ENCODE measurements at places on chromosomes 6 and 20. TPM values are rescaled to one million over a fixed set of nuclear protein-coding genes. Genes with fewer than 3 reads are reported as not detected.

Gene FKBP1C
- 0.21 TPM for total RNA-seq

Gene SOD2
- 103 TPM for total RNA-seq

Gene DEFB129
- not detected for total RNA-seq

Gene CDH4
- 0.42 TPM for total RNA-seq

Gene CST3
- total RNA-seq = 166 TPM

Gene CST2
- not detected for total RNA-seq

Gene AIF1
- 42.6 TPM for total RNA-seq

Gene WFDC12
- total RNA-seq = not detected

Gene SIM1
- 0.21 TPM for total RNA-seq

Gene PRKN
- 6.5 TPM for total RNA-seq
